NCI-H2227 treated with DMSO at 0.1 percent for 48 hours (cell line): ENCODE measurements at places on chromosomes 7 and 10.
A peak's percentile ranks its signal among the peaks of the same experiment; 100 is the strongest.

GRCh38 chr10:62433181-62433692 lies 59.1 kb downstream of the ZNF365 start:
- no peak for DNase-seq

GRCh38 chr10:43851030-43851429 lies 202.3 kb upstream of the ZNF32 start:
- DNase-seq: no peak

DNA sequence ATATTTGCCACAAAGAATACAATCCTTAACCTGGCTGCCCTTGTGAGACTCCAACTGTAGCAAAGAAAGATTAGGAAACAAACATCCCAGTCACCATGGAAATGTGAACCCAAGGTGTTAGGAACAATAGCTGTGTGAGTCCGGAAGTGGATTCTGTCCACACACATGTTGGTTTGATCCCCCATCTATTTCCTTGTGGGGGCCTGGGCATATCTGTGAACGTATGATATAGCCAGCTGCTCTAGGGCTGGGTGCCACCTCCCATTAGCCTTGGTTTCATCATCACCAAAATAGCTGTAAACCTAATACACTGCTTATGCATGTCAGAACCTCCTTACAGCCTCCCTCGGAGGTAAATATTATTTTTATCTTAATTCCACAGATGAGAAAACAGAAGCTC lies 26.4 kb downstream of the GRK5 start:
- no peak for DNase-seq

DNA sequence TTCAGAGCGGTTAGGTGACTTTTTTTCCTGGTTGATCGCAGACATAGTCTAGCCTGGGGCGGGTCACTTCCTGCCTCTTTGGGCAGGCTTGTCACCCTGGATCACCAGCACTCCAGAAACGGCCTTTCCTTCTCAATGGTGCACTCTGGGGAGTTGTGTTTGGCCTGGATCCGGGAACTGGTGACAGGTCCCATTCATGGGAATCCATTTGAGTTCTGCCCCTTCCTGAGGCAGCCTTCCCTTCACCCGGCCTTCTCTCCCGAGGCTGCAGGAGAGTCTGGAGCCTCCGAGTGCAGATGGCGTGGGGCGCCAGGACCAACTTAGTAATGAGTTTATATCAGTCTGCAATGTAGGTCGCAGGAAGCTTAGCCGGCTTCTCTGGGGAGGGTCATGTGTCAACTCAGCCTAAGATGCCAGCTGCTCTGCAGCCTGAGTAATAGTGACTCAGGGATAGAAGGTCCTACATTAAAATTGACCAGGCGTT lies 54.2 kb downstream of the TACR2 start:
- no peak for DNase-seq

DNA sequence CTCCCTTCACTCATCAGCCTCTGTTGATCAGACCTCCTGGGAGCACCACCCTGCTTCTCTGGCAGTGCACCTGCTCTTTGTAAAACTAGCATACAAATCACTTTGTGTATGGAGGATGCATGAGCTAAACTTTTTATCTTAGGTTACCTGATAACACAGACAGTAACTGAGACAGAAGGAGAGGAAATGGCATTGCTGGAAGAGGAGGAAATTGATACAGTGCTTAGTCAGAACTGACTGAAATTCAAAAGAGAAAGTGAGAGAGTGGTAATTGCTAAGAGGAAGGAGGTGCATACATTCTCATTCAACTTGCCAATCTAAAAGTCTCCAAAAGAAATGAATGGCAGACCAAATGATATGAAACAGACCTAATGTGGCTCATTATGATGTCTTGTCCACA lies 1120.7 kb downstream of the GATA3 start:
- DNase-seq: no peak

DNA sequence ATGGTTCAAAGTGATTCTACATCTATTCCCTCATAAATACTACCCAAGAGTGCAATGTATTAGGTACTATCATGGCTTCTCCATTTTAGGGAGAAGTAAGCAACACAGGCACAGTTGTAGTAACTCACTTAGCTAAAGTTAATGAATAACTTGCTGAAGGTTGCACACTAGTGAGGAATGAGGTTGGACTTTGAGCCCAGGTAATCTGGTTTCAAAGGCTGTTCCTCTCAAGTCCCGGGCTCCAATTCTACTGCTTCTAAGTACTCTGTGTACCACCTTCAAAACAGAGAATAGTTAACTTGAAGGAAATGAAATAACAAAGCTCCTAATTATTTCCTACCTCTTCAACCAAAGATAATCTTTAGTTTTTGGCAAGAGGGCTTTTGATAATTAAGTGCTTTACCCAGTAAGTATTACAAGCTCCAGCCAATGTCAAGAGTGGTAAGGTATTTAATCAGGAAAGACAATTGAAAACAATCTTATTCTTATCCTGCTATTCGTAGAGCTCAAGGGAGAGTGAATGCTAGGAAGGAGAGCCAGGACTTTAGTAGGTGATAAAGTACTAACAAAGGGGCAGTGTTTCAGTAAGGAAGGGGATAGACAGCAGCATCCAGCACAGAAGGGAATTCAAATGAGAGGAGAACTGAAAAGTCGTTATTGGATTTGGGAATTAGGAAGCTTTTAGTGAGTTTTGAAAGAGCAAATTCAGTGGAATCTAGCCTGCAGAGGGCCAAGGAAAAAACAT lies 158.2 kb upstream of the PTPRZ1 start:
- no peak for DNase-seq

GRCh38 chr7:32357535-32358277 lies 132.5 kb downstream of the LSM5 start:
- DNase-seq: no peak

- peak; percentile 10 for DNase-seq
Measured at GRCh38 chr7:11373546-11374142, 400.0 kb downstream of the PHF14 start.

DNA sequence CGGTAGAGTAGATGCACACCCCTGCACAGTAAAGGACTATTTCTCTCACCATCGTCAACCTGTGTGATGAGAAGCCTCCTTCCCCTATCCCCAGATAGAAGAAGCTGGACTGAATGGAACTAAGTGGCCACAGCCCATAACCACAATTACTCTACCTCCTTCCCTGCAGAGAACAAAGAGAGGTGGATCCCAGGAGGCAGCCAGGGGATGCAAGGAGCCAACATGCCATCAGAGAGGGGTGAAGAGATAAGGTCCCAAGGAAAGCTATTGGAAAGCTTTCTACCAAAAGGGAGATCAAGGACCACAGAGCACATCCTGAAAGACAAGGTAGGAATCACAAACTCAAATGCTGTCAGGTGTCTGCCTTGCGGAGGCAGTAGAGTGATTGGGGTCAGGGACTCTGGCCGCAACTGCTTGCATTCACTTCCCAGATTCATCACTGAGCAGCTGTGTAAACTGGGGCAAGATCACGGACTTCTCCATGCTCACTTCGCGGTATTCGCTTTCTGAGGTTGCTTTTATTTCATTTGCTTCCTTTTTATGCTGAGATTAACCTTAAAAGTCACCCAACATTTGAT lies 81.6 kb upstream of the MYO3A start:
- no peak for DNase-seq

DNA sequence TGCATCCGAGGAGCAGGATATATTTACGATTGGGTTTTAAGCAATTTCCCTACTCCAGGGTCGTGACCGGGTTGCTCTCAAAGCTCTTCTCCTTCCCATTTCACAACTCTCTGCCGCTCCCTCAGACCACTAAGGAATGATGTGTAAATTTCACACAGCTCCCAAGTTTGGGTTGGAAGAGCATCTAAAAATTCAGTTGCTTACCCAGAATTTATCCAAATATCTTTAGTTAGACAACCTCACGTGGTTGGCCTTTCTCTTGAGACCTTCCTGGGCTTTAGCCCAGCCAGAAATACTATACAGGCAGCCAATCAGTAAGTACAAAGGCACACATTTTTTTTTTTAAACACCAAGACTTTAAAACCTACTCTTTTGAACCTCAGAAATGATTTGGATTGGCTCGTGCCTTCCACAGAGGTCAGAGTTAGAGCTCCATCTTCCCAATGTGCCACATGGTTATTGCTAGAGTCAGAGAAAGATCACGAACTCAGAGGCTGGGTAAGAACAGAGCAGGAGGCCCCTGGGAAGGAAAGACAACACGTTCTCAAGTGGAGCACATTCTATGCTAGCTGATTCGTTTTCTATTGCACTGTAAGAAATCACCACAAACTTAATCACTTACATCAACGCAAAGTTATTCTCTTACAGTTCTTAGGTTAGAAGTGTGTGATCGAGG lies 335.4 kb upstream of the MGMT start:
- DNase-seq: no peak

DNA sequence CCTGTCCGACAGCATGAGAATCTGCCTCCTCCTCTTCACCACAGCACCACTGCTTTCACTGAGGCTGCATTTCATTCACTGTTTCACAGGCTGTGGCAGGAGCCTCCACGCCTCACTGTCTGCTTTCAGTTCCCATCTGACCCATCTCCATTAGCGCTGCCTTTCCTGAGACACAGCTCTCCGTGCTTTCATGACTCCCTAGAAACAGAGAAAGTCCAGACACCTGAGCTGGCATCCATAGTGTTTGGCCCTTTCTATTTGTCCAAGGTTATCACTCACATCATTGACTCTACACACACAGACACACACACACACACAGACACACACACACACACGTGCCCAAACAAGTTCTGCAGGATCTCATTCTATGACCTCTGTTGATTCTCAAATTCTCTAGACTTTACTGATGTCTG lies 5.2 kb downstream of the LGI1 start:
- no peak for DNase-seq

- DNase-seq: no peak
Measured at GRCh38 chr7:67595431-67596180, 599.0 kb downstream of the TYW1 start.
